ENCODE measurements at places on chromosomes 3 and 15.

DNA sequence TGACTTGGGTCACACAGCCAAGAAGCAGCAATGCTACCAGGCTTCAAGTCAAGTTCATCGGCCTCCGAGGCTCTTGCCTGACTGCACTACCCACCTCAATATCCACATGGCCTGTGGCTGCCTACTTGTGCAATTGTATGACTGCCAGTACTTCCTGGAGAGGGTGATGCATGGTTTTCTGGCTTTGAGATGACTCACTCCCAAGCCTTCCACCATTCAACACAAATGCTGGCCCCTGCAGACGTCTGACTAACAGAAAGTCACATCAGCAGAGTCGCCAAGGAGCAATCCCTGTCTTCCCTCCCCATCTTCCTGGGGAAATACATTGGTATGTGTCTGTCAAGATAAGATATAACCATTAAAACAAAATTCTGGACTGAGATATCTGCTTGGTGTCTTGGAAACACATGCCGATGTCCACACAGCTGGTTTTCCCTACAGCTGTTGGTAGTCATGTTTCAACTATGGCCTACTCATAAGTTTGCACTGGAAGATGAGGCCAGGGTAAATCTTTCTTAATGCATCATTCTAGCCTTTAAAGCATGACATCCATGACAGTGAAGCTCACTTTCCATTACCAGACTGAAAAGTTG is 79.6 kb upstream of the SPATA12 start:
- peak; percentile 48 for DNase-seq

DNA sequence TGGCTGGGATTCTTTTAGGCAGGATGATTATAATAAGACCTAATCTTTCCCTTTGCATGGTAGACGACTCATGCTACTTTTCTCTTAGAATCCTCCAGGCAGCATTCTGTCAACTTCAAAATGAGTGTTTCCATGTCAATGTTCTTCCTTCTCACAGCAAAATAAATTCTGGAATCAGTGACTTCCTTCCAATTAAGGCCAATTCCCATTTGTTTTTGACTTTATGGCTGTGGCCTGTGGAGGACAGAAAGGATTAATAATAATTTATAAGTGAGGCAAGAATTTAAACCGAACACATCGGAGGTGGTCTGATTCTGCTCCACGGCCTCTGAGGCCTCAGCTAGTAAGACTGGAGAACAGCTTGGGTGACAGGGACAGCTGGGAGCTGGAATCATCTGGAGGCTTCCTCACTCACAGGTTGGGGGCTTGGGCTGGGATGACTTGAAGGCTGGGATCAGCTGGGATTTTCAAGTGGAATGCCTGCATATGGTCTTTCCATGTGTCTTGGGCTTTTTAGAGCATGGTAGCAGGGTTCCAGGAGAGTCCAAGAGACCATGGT is 241.8 kb upstream of the MCTP2 start:
- no peak for DNase-seq

DNA sequence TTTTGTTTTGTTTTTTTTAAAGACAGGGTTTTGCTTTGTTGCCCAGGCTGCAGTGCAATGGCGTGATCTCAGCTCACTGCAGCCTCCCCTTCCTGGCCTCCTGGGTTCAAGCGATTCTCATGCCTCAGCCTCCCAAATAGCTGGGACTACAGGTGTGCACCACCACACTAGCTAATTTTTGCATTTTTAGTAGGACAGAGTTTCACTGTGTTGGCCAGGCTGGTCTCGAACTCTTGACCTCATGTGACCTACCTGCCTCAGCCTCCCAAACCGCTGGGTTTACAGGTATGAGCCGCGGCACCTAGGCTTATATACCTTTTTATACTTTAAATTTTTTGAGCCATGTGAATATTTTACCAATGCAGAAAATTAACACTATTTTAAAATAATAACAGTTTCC is 56.9 kb upstream of the HERC1 start:
- no peak for DNase-seq

DNA sequence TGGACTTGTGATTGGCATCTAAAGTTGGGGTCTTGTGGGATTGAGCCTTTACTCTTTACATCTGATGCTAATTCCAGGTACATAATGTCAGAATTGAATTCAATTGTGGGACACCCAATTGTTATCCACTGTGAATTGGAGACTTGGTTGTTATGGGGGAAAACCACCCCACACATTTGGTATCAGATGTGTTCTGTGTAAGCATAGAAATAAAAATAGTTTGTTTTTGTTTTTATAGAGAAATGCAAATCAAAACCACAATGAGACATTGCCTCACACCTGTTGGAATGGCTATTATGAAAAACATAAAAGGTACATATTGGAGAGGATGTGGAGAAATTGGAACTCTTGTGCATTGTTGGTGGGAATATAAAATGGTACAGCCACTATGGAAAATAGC is 58.5 kb downstream of the CPA3 start:
- no peak for DNase-seq

DNA sequence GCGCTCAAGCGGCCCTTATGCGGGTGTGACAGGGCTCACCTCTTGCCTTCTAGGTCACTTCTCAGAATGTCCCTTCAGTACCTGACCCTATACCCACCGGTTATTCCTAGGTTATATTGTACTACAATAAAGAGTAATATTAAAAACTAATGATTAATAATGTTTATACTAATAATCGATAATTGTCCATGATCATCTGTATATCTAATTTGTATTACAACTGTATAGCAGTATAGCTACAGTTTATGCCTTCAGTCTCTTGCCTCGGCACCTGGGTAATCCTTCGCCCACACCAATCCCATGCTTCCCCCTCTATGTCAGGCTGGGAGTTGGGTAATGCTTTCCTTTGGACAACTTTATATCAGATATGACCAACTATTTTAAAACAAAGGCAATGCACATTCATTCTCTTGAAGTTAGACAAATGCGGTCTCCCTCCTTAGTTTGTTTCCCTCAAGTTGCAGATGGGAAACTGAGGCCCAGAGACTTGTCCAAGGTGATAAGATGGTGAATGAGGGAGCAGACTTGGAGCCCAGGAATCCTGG is 3.4 kb downstream of the FAH start:
- no peak for DNase-seq

GRCh38 chr3:54192026-54192425 is 69.7 kb downstream of the CACNA2D3 start:
- DNase-seq: no peak

GRCh38 chr3:144296808-144297207 is 325.2 kb downstream of the DIPK2A start:
- DNase-seq: no peak

GRCh38 chr3:126300761-126301481 is 56.3 kb downstream of the KLF15 start:
- peak; percentile 69 for DNase-seq

GRCh38 chr3:59998058-59998457 is 948.2 kb upstream of the CFAP20DC start:
- DNase-seq: no peak

- no peak for DNase-seq
These were observed 8.1 kb downstream of the CEMIP start for GRCh38 chr15:80787316-80787715.

- no peak for DNase-seq
These were observed 52.4 kb downstream of the TNIK start for GRCh38 chr3:171407759-171408158.

DNA sequence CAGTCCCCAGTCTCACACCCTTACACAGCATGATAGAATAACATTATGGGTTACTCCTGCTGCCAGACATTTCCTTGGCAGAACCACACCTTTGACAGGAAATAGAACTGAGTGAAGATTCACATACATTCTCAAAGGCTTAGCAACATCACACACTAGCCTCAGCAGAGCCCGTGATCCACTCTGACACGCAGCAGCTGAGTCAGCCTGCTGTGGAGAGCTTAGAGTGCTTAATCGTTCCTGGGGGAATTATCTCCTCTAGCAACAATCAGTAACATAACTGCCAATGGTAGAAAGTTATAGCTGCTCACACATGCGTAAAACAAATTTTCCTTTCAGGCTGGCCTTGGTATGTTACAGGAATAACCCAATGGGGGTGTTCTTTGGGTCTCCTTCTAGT is 382.1 kb downstream of the GAP43 start:
- peak; percentile 46 for DNase-seq

DNA sequence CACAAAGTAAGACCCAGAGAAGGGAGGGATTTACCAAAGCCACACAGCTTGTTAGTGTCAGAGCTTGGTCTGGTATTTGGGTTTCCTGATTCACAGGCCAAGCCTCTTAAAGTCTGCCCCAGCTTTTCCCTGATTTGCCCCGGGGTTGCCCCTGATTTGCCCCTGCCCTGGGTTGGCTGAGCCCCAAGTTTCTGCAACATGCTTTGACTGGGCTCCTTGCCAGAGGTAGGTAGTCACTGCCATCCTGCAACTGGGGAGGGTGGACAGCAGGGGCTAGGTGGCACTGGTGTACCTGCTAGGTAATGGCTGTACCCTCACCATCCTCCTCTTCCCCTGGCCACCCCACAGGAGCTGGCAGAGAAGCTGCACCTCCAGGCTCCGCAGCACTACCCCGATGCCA is 2.5 kb downstream of the MPI start:
- peak; percentile 31 for DNase-seq

DNA sequence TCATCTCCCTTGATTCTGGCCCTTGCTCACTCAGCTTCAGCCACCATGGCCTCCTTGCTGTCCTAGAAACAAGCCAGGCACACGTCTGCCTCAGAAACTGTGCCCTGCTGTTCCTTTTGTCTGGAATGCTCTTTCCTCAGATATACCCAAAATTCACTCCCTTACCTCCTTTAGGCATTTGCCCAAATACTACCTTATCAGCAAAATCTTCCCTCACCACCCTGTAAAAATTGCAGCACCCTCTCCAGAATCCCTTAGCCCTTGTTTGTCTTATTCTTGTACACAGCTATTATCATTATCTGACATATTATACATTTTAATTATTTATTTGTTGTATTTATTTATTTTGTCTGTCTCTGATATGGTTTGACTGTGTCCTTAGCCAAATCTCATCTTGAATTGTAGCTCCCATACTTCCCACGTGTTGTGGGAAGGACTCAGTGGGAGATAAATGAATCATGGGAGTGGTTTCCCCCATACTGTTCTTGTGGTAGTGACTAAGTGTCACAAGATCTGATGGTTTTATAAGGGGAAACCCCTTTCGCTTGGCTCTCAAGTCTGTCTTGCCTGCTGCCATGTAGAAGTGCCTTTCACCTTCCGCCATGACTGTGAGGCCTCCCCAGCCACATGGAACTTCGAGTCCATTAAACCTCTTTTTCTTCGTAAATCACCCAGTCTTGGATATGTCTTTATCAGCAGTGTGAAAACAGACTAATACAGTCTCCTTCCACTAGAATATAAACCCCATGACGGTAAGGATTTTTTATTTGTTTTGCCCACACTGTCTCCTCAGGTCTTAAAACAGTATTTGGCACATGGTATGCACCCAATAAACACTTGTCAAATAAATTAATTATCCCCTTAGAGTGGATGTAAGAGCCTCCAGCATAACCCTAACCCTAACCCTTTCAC is 60.0 kb upstream of the STT3B start:
- DNase-seq: no peak

GRCh38 chr3:81799403-81799802 is 38.0 kb upstream of the GBE1 start:
- DNase-seq: no peak

Data from Right ventricle myocardium superior (tissue), 1 donor.